ENCODE measurements at places on chromosomes 3 and 15. TPM values are rescaled to one million over a fixed set of nuclear protein-coding genes. Genes with fewer than 3 reads are reported as not detected.

The RLBP1 gene
- total RNA-seq: 0.18 TPM

The CNTN3 gene
- total RNA-seq: 16.2 TPM

The AHSG gene
- 0.27 TPM for total RNA-seq

The CEP63 gene
- 26.4 TPM for total RNA-seq

The ITIH1 gene
- total RNA-seq: 0.18 TPM

The MRPS22 gene
- 48.0 TPM for total RNA-seq

The C15orf61 gene
- total RNA-seq: 17.2 TPM

The GPR171 gene
- not detected for total RNA-seq

The SPATA12 gene
- not detected for total RNA-seq

The OR5K2 gene
- total RNA-seq: not detected

The RASGRP1 gene
- 10.2 TPM for total RNA-seq

The NOX5 gene
- 0.09 TPM for total RNA-seq

The GPX1 gene
- 40.8 TPM for total RNA-seq

The PIGB gene
- total RNA-seq: 12.1 TPM

The TTC21A gene
- total RNA-seq: 9.7 TPM

The IL5RA gene
- 3.1 TPM for total RNA-seq

The RARRES1 gene
- 36.5 TPM for total RNA-seq

The PPP1R14D gene
- total RNA-seq: not detected

The TGM4 gene
- not detected for total RNA-seq

The PHLDB2 gene
- total RNA-seq: 9.1 TPM

The ZDHHC19 gene
- total RNA-seq: not detected

The ESYT3 gene
- total RNA-seq: 10.0 TPM

The TMEM42 gene
- total RNA-seq: 4.9 TPM

The LTF gene
- 0.36 TPM for total RNA-seq

The FBXW12 gene
- 1.2 TPM for total RNA-seq

The WDR93 gene
- total RNA-seq: 0.91 TPM

The CCRL2 gene
- total RNA-seq: 0.36 TPM

The PP2D1 gene
- not detected for total RNA-seq

The GPR27 gene
- 15.7 TPM for total RNA-seq

The PAQR9 gene
- total RNA-seq: 1.4 TPM
